ENCODE measurements at places on chromosomes 2 and 18.

- DNase-seq = no peak
Observed at GRCh38 chr2:129673234-129673633, 306.2 kb upstream of the RAB6C start.

- DNase-seq = no peak
Observed at GRCh38 chr2:3466966-3467365, 52.4 kb downstream of the ADI1 start.

- DNase-seq = no peak
Observed at GRCh38 chr2:124919296-124919695, 894.2 kb downstream of the CNTNAP5 start.

- no peak for DNase-seq
Observed at GRCh38 chr2:159591221-159591620, 25.1 kb downstream of the BAZ2B start.

DNA sequence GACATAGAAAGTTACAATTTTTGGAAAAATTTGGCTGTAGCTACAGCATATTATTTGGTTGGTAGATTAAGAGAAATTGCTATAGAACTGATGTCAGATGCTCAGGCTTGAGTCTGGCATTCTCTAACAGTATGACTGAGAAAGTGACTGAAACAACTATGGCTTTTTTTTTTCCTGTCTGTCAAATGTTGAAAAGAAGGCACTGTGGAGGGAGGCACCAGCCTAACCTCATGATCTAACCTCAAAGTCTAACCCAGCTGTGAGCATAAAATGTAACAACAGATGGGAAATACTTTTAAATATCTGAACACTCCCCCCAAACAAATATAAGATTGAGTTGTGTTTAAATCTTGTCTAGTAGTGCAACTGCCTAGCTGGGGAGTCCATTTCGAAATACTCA lies 629.1 kb downstream of the LRP1B start:
- no peak for DNase-seq

- no peak for DNase-seq
Observed at GRCh38 chr2:167510071-167510759, 621.9 kb downstream of the XIRP2 start.

GRCh38 chr2:231359441-231359840 lies 36.1 kb upstream of the B3GNT7 start:
- DNase-seq = no peak

DNA sequence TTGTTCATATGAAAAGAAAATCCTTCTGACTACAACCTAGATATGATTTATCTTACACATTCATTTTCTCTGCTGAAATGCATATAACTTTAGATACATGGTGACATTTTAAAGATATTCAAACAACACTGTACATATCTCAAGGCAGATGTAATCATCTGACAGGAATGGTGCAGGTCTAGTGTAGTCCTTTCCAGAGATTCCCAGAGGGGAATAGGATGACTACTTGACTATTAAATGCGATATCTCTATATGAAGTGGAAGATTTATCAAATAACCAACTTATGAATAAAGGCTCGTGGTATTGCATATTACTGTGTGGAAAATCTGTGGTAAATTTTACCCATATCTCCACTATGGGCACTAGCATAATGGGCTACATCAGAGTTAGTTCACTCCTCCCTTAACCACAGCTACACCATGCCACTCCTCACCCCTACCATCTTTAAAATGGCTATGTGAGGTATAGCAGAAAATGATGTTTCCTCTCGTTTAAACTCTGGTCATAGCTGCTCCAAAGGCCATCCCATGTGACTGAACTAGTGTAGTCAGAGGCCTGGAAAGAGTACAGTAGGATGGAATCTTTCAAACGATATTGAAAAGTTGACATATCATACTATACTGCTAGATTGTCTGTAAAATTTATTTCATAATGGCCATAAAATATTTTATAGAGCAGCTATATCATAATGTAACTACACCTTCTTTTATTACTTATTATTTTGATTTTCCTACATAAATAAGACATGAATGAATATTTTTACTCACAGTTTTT lies 9.1 kb upstream of the ITPRID2 start:
- no peak for DNase-seq

- no peak for DNase-seq
Observed at GRCh38 chr18:49285627-49286026, 174.8 kb downstream of the DYM start.

DNA sequence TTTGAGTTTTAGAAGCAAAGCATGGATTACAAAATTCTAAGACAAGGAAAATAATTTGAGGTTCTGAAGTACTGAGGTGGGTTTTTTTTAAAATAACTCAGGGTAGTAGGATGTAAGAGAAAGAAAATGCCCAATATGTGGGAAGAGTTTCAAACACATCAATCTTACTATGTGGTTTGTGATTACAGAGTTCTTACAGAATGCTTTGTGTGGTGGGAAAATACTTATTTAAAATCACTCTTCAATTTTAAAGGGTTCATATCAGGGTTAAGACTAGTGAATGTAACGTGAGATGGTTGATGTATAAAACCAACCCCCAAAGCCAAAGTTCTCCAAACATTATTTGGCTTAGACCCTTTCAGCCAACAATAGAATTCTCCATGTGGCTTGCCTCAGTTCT lies 173.5 kb downstream of the UBE2E3 start:
- DNase-seq = no peak

DNA sequence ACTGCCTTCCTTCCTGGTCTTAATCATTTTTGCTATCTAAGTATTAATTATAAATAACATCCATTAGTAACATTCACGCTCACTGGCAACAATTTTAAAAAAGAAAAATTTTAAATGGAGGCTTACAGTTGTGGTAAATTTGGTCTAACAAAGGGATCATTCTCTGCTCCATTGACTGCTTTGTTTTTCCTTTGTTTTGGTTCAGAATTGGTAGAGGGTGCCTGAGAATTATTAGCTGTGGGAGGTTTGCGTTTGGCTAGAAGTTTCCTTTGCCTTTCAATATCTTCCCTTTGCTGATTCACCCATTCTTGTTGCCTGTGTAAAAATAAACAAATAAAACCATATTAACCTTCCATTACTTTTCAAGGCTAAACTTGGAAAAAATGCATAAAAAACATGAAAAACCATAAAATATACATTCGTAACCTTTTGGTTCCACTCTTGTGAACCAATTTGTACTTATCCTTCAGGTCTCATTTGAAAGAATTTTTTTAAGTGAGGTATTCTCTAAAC lies 114.6 kb downstream of the TLK1 start:
- no peak for DNase-seq

- no peak for DNase-seq
Observed at GRCh38 chr2:178871536-178871935, 64.3 kb upstream of the TTN start.

DNA sequence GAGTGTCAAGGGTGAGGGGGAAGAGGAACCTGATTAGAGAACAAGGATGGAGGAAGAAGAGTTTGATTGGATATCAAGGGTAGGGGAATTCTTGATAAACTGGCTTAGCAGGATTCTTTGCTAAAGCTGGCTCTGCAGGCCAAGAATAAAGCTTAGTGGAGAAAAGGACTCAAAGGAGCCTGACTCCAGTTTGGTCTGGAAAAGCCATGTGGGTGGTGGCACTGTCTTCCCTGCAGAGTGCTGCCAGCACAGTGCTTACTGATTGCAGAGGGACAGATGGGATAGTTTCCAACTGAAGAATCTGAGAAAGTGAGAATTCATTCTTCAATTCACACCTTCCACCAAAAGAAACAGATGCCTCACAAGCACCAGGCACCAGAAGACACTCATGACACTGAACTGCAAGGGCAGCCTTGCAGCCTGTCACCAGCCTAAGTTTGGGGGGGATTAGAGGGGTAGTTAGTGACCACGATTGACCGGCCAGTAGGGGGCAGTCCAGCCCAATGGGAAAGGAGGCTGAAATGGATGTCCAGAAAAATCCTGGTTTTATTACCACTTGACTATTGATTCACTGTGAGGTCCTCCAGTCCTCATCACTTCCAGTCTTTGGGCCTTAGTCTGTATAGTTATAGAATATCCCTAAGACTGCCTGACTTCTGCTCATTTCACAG lies 334.5 kb downstream of the SMAD2 start:
- DNase-seq = no peak

GRCh38 chr2:216492597-216493333 lies 5.9 kb upstream of the RPL37A start:
- DNase-seq = no peak

- no peak for DNase-seq
Observed at GRCh38 chr2:29949042-29949441, 27.7 kb upstream of the ALK start.

- no peak for DNase-seq
Observed at GRCh38 chr2:239778042-239778851, 246.9 kb downstream of the NDUFA10 start.

- DNase-seq = no peak
Observed at GRCh38 chr18:21181766-21182165, 60.3 kb upstream of the GREB1L start.

- no peak for DNase-seq
Observed at GRCh38 chr2:71544919-71545571, 91.7 kb downstream of the DYSF start.

- no peak for DNase-seq
Observed at GRCh38 chr18:34339155-34339554, 114.4 kb upstream of the NOL4 start.

DNA sequence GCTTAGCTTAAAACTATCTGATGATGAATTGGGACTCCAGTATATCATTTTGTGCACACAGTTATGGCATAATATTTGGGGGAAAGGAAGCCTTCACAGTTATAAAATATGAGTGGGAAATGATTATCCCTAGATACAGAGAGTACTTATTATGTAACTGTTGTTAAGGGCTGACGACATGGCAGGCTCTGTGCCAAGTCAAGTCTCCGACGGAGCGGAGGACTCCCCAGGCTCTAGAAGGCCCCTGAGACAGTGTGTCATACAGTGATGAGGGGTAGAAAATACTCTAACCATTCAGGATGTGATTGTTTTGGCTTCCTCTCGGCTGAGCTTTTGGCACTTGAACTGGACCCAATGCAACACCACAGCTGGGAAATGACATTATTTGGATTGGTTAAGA lies 211.8 kb downstream of the SLC8A1 start:
- no peak for DNase-seq

- no peak for DNase-seq
Observed at GRCh38 chr2:207265332-207265731, 99.6 kb upstream of the KLF7 start.

- no peak for DNase-seq
Observed at GRCh38 chr18:58687871-58688308, 16.6 kb downstream of the MALT1 start.

DNA sequence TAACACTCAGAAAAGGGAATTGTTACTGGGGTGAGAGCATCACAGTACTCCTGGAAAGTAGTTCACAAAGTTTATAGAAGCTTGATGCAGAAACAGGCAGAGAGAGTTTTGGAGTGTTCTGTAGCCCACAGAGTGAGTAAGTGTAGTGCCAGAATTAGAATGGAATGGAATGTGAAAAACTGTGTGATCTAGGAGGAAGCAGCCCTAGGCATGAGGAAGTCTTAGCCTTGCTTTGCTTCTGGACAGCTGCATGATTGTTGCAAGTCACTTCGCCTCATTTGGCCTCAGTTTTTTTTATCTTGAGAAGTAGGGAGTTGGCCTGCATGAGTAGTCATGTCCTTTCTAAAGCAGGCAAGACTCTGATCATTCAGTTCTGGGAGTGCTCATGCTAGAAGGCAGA lies 10.9 kb downstream of the SERPINB12 start:
- no peak for DNase-seq

DNA sequence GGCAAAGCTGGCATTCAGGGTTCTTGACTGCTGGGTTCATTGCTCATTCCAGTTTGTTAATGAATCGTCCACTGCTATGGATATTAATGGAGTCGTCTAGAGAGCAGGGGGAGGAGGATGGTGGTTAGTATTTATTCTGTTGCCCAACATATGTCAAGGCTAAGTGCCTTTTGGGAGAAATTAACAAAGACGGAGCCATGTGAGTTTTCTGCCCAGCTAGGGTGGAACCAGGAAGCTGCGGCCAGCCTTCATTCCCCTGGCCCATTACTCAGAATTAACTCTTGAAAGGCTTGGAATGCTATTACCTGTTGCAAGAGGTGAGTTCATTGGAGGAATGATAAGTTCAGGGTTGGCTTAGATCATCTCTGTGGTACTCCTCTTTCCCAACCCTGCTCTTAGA lies 19.3 kb downstream of the IGFBP2 start:
- no peak for DNase-seq

GRCh38 chr2:144489315-144489916 lies 30.5 kb downstream of the ZEB2 start:
- peak; percentile 16 for DNase-seq

GRCh38 chr2:4502230-4502843 lies 799.0 kb downstream of the DCDC2C start:
- no peak for DNase-seq

DNA sequence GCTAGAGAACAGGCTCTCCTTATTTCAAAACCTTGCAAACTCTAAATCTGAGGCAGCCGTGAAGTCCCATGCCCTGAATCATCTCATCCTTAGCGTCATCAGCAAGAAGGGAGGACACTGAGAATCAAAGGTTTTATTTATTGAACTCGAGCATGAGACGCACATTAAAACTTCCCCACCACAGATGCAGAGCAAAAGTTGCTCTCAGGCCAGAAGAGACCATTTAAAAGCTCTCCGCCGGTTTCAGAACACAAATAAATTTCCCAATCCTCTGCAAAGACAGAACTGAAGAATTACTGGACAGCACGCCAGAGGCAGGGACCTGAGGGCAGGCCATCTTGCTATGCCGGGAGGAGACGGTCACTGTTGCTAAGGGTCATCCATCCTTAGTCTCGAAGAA lies 1.3 kb downstream of the AMMECR1L start:
- no peak for DNase-seq

DNA sequence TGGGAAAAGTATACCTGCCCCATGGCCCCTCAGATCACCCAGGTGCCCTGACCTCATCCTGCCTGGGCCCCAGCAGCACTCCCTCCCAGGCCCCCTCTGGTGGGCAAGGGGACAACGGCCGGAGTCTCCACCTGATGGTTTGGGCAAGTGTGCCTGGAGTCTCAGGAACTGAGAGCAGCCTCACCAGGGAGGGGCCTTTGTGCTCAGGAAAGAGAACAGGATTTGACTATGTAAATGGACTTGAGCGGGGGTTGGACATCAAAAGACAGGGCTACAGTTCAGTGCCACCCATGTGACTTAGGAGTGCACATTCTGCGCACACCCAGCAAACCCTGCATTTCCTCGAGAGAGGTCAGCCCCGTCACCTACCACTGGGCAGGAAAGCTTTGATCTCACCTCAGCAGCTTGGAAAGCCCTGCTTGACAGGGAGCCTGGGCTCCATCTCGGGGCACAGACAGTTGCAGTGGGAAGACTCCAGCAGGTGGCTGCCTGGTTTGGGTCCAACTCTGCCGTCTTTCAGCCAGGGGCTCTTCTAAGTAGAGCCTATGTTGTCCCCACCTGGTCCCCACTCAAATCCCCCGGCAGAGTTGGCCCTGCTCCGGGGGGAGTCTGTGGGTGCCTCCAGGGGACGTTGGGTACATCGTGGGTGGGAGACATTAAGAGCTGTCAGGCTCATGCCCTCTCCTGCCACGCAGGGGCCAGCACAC lies 3.3 kb downstream of the INPP5D start:
- DNase-seq = no peak

GRCh38 chr2:129912066-129912820 lies 67.2 kb upstream of the RAB6C start:
- no peak for DNase-seq

GRCh38 chr2:15561574-15562344 lies 625 bp upstream of the NBAS start:
- DNase-seq = no peak

- DNase-seq = no peak
Observed at GRCh38 chr2:235032949-235033348, 81.1 kb downstream of the SH3BP4 start.

- no peak for DNase-seq
Observed at GRCh38 chr2:113840518-113840917, 49.4 kb upstream of the ACTR3 start.
